Renal cortical epithelial cell (primary cell): ENCODE measurements at places on chromosomes 3 and 15.
A peak's percentile ranks its signal among the peaks of the same experiment; 100 is the strongest.

DNA sequence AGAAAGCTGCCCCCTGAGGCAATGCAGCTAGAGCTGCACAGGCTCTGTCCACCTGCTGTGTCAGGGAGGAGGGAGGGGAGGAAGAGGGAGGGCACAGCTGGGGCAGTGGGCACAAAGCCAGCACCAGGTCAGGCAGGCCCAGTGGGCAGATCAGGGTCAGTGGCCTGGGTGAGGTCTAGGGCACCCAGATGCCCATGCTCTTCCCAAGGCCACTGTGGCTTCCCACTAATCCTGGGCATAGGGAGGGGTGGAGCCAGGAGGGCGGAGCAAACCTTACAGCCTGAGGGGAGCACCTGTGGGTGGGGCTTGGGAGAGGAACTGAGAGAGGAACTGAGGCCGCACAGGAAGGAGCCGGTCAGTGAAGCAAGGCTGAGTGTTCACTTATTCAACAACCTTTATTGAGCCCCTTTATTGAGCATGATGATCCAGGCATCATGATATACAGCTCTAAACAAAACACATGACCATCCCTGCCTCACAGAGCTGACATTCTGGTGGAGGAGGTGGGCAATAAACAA is 55.0 kb downstream of the RHCG start:
- DNase-seq, result no peak

- DNase-seq, result peak; percentile 35
Observed at GRCh38 chr3:143525408-143525807, 322.9 kb downstream of the SLC9A9 start.

GRCh38 chr3:143220741-143221140 is 101.2 kb downstream of the CHST2 start:
- no peak for DNase-seq

GRCh38 chr3:188060840-188061544 is 93.0 kb upstream of the LPP start:
- DNase-seq, result peak; percentile 72

GRCh38 chr15:59399465-59400102 is 26.9 kb upstream of the MYO1E start:
- no peak for DNase-seq

DNA sequence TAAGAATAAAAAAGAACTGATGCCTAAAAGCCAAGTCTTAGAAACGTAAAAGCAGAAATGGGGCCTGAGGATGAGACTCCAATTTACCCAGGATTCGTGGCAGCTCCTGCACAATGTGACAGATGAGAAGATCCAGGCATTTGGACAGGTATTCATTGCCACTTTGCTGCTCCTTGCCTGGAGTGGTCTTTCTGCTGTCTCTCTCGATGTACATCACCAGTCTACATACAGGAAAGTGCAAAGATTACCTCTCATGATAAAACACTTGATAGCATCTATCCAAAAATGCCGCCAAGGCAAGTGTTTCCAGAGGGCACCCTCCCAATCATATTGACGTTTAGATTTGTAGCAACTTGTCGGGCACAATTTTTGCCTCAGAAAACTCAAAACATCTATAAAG is 244.3 kb downstream of the ULK4 start:
- DNase-seq, result no peak

DNA sequence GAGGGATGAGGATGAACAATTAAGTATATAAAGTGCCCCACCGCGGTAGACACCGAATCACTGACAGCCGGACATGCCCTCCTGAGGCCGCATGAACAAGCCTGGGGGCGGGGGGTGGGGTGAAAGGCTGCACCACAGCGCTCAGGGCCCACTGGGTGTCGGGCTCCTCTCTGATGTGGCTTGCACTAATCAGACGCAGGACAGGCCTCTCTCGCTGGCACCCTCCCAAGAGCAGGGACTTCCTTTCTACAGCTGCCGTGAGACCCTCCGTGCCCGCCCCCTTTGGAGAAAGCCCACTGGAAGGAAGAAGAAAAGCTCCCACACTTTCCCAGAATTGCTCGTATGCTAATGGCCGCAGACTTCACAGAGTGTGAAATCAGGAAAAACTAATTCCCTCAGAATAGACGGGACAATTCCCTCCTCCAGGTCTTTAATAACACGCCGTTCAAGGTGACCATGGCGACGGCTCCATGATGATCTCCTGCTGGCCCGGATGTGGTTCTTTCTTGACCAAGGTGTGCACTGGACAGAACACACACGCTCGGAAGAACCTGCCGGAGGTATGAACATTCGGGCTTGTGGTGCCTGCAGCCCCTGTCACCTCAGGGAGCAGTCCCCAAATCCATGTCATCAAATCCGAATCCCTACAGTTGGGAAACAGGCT is 32.0 kb downstream of the IQSEC1 start:
- DNase-seq, result no peak

- no peak for DNase-seq
Observed at GRCh38 chr3:16496008-16496407, 17.5 kb downstream of the RFTN1 start.

- no peak for DNase-seq
Observed at GRCh38 chr3:25493246-25493645, 65.2 kb downstream of the RARB start.

- DNase-seq, result no peak
Observed at GRCh38 chr15:101611580-101612299, 40.4 kb downstream of the TM2D3 start.

GRCh38 chr3:187841560-187841959 is 96.3 kb upstream of the BCL6 start:
- DNase-seq, result peak; percentile 65

DNA sequence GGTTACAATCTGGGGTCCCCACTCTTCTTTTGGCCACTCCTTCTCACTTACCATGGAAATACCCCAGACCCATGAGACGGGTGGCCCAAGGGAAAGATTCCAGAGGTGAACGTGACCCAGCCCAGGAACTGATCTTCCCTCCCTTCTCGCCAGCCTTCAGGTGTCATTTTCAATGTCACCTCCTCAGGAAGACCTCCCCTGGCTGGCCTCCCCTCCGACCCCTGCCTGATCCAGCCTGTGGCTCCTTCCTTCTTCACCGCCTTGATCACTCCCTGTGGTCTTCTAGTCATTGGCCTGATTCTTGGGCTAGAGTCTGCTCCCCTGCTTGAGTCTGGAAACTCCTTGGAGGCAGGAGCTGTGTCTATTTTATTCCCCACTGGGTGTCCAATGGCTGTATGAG is 146.1 kb downstream of the SMAD6 start:
- no peak for DNase-seq

DNA sequence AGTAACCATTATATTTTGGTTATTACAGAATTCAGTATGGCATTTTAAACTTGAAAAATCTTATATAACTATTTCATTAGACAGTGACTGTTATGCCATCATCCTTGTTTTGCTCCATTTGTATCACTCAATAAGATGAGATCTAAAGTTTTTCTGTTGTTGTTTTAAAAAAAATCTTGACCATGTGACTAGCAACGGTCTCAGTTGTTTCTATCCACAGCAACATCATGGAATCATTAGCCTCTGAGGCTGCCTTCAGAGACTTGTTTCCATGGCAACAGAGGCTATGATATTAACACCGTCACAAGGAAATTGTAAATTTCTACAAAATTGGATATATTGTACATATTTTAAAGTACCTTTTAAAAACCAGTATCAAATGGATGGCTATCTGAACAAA is 129.8 kb downstream of the DLG1 start:
- DNase-seq, result peak; percentile 70

DNA sequence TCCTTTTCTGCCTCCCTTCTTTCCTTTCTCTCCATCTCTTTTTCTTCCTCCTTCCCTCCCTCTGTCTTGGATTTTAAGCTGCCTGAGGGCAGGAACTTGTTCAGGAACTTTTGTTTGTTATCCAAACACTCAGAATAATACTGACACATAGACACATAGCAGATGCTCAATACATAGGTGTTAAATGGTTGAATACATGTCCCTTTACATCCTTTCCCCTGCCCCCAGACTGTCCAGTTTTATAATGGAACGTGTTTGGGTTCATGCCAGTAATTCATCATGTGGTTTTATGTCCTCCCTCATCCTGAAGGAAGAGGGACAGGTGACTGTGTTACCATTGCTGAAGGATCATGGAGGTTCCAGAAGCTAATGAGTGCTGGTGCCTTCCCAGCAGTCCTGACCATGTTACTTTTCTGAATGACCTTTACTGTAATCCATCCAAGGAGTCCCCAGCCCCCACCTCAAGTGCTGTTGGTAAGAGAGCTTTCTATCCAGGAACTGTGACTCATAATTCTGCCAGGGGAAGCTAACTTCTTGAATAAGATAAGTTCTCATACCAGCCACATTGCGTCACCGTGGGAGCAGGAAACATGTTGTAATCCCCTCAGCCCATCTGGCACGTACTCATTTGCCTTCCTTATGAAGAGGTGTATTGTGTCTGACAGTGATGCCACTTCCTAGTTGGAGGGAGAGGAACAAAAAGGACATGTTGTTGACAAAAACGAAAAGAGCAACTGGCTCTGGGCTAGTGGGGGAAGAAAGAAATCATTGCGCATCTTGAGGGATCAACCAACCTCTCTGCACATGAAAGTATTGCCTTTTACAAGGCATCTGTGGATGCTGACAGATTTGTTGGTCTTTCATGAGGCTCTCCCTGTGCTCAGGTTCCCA is 52.4 kb downstream of the IL1RAP start:
- peak; percentile 100 for DNase-seq

DNA sequence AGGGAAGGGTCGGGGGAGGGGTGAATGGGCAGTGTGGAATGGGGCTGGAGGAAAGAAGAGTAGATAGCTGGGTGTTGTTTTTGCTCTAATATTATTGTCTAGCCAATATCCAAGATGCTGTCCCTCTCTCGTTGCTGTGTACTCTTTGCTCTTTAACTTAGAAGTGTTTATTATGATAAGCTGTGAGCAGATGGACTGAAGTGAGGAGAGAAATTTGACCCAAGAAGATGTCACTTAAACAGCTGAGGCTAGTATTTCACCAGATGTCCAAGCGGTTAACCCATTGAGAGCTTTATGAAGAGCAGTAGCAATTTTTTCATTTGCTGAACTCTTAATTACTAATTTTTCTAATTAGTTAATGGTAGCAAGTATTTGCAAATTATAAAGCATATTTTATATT is 212.2 kb upstream of the TP63 start:
- DNase-seq, result no peak

DNA sequence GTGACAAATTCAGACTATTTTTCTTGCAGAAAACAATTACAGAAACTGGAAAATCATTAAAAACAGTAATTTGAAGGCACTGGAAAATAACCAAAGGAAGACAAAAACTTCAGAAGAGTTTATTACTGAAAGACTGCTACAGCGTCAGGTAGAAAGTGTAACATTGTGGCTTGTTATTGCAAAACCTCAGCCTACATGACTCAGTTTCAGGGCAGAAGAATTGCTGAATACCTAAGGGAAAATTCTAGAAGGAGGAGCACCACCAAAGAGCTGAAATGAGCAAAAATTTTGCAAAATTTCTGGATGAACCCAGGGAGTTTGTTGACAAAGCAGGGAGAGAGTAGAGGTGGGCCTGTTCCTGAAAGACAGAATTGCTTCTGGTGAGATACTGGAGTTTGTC is 219.6 kb downstream of the C3orf38 start:
- DNase-seq, result no peak

DNA sequence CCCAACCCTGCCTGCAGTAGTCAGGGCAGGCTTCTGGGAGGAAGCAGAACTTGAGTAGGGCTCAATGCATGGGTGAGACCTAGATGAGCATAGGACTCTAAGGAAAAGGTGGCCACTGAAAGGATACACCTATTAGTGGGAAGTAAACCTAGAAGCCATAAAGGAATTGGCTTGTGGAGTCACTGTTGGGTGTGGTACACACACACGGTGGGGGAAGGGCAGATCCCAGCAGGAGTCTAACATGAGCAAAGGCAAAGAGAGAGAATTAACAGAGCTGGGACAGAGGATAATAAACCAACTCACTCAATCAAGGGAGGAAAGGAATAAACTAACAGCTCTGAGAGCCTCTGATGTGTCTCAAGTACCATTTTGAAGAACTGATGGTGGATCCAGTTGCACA is 23.1 kb downstream of the DAPK2 start:
- no peak for DNase-seq

DNA sequence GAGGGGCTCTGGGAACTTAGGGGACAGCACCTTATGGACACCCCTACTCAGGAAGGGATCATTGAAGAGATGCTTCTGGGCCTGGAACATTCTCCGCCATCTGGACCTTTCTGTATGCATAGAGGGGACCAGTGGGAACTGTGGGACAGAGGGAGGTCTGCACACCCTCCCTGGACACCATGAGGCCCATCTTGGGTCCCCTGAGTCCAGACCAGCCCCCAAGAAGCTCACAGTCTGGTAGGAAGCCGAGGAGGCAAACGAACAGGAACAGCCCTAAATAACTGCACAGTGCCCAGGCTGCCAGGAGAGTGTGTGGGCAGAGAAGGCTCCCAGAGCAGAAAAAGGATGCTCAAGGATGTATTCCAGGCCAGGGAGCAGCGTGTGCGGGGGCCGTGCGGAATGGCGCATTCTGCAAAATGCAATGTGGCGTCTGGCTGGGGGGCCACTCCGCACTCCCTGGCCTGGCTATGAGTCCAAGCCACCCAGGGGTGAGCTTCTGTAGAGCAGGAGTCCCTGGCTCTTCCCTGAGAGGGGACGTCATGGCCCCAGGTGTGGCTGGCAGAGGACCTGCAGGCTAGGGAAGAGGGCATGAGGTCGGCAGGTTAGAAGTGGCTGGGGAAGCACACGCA is 24.5 kb upstream of the KLF13 start:
- DNase-seq, result no peak

- DNase-seq, result no peak
Observed at GRCh38 chr15:32859251-32859650, 141.4 kb downstream of the GREM1 start.

- DNase-seq, result no peak
Observed at GRCh38 chr15:39593656-39594445, 13.0 kb downstream of the THBS1 start.

DNA sequence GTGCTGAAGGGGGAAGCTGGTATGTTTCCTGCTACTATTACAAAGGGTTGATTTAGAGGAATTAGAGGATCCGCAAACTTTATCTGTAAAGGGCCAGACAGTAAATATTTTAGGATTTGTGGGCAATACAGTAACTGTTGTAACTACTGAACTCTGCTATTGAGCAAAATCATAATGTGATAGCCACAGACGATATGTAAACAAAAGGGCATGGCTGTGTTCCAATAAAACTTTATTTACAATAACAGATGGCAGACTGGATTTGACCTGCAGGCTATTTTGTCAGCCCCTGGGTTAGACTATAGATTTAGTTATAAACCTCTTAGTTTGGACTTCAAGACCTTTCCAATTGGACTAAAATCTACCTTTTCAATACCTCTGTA is 27.8 kb upstream of the KCNMB2 start:
- no peak for DNase-seq

- DNase-seq, result no peak
Observed at GRCh38 chr15:98626153-98626552, 22.2 kb upstream of the IGF1R start.

GRCh38 chr15:45156744-45157455 is 27.1 kb downstream of the DUOX1 start:
- DNase-seq, result no peak

GRCh38 chr15:70863450-70864218 is 9.7 kb upstream of the LARP6 start:
- DNase-seq, result peak; percentile 78

DNA sequence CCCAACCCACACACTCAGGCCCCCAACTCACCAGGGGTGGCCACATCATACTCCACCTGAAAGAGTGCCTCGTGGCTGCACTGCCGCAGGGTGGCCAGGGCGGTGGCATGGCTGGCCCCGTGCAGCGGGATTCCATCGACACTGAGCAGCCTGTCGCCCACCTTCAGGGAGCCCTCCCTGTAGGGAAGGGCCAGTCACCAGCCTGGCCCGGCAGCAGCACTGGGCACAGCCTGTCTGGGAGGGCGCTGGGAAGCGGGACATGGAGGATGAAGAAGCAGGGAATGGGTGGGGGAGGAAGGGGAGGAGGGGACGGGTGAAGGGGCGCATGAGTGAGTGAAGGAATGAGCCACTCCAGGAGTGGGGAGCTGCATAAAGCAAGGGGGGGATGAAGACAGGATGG is 18.5 kb downstream of the GRIP2 start:
- no peak for DNase-seq
